Spleen (tissue), 13 donors: ENCODE measurements at places on chromosomes 16 and 17.

DNA sequence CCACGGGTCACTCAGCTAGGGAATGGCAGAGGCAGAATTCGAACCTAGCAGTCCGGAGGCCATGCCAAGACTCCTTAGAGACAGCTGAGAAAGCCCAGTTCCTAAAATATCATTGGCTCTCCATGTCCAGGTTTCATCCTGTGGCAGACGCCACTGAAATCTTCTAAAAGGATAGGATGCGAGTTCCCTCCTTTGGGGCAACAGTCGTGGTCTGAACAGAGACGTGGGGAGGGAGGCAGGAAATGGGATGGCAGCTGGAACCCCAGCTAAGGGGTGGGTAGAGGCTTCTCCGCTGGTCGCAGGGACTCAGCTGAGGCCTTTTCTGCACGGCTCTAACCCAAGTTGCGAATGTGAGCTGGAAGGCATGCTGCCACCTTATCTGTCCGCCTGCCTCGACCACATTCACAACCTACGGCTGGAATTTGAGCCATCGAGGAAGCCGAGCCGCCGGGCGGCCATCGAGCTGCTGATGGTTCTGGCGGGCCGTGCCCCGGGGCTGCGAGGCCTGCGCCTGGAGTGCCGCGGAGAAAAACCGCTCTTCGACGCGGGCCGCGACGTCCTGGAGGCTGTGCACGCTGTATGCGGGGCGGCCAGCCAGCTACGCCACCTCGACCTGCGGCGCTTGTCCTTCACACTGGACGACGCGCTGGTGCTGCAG lies 1.9 kb upstream of the HSF4 start:
- peak; percentile 78 for DNase-seq

GRCh38 chr16:12729448-12729847 lies 74.2 kb downstream of the CPPED1 start:
- DNase-seq = no peak

DNA sequence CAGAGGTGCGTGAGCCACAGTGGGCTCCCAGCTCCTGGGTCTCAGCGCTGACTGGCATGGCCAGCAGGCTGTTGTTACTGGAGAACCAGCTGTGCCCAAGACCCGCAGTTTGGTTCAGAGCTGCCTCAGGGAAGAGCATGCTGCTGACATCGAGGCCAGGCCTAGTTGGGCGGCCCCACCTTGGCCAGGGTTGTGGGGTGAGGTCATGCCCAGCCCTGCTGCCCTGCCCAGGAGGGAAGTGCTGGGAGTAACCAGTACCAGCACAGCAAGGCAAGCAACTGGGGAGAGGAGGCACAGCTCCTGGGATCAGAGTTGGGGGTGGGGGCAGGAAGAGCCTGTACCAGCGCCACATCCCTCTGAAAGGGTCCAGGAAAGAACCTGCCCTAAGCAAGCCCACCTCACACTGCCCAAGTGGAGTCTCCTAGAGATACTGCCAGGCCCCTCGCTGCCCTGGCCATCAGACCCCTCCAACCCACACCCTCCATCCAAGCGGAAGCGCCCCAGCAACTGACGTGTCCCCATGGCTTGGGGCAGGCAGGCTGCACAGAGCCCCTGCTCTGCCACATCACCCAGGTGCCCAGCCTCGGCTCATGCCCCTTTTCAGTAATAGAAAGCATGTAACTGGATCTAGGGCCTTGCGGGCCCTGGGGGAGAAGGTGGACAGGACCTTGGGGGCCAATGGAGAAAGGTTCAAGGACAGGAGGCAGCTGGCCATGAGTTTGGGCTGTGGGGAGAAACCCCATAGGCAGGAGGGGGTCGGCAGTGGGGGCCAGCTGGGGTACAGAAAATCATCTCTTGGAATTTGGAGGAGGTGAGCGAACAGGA lies 990 bp downstream of the DOK4 start:
- DNase-seq = peak; percentile 74

GRCh38 chr17:69480245-69480644 lies 65.7 kb downstream of the MAP2K6 start:
- DNase-seq = no peak

DNA sequence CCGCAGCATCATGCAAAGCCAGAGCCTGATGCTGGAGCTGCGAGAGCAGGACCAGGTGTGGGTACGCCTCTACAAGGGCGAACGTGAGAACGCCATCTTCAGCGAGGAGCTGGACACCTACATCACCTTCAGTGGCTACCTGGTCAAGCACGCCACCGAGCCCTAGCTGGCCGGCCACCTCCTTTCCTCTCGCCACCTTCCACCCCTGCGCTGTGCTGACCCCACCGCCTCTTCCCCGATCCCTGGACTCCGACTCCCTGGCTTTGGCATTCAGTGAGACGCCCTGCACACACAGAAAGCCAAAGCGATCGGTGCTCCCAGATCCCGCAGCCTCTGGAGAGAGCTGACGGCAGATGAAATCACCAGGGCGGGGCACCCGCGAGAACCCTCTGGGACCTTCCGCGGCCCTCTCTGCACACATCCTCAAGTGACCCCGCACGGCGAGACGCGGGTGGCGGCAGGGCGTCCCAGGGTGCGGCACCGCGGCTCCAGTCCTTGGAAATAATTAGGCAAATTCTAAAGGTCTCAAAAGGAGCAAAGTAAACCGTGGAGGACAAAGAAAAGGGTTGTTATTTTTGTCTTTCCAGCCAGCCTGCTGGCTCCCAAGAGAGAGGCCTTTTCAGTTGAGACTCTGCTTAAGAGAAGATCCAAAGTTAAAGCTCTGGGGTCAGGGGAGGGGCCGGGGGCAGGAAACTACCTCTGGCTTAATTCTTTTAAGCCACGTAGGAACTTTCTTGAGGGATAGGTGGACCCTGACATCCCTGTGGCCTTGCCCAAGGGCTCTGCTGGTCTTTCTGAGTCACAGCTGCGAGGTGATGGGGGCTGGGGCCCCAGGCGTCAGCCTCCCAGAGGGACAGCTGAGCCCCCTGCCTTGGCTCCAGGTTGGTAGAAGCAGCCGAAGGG lies 24.2 kb downstream of the C1QTNF1 start:
- peak; percentile 66 for DNase-seq
